ENCODE measurements at places on chromosomes 4 and X.

GRCh38 chr4:126344472-126344871 is 1029.7 kb downstream of the FAT4 start:
- no peak for DNase-seq

DNA sequence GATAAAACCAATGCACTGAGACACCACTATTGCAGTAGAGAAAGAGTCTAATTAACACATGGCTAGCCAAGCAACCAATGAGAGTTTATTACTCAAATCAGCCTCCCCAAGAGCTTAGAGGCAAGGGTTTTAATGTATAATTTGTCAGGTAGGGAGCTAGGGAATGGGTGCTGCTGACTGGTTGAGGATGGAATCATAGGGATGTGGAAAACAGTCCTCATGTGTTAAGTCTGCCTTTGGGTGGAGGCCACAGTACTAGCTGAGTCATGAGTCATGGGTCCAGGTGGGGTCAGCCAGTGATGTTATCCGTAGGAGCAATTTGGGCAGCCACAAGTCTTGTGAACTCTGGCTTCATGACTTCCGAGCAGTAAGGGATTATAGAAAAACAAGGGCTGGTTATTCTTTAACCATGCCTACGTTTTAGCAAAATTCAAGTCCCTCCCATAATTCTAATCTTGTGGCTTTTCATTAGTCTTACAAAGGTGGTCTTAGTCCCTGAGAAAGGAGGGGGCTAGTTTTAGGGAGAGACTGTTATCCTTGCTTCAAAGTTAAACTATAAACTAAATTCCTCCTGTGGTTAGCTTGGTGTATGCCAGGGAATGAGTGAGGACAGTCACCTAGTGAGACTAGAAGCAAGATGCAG is 25.1 kb upstream of the PLAC8 start:
- no peak for DNase-seq

DNA sequence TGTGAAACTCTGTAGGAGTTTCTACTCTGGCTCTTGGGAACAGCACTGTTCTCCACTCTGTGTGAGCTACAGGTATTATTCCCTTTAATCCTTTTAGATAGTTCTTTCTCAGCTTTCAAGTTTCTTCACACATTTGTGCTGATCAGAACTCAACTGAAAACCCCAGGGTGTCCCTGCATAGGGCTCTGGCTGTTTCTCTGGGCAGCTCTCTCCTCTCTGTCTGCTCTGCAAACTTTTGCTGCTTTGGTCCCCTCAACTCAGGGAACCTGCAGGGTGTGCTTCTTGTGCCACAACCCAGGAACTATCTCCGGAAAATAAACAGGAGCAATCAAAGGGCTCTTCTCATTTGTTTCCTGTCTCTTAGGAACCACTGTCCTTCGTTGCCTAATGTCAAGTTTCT is 196.6 kb upstream of the GABRA2 start:
- DNase-seq: no peak

- peak; percentile 28 for DNase-seq
Observed at GRCh38 chr4:118969359-118969758, 80.7 kb downstream of the SYNPO2 start.

GRCh38 chrX:9847071-9847470 is 60.8 kb downstream of the SHROOM2 start:
- DNase-seq: no peak

- DNase-seq: peak; percentile 52
Observed at GRCh38 chr4:16226816-16227461, 668 bp upstream of the TAPT1 start.

- no peak for DNase-seq
Observed at GRCh38 chrX:637660-638481, 7.3 kb downstream of the SHOX start.

DNA sequence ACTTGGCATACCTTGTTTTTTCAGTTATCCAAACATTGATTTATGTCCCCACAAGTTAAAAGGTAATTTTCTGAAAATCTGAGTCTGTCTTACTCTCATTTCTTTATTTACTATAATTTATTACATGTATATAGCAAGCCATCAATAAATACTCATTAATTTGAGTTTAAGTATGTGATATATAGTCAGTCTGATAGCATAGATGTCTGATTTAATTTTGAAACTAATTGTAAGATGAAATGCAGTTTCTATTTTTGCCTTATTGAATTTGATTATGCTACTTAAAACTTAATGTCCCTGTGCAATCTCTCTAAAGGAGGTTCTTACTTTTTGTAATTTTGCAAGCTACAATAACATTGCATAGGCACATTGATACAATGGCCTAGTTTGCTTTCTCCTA is 2418.6 kb downstream of the ARAP2 start:
- DNase-seq: no peak

DNA sequence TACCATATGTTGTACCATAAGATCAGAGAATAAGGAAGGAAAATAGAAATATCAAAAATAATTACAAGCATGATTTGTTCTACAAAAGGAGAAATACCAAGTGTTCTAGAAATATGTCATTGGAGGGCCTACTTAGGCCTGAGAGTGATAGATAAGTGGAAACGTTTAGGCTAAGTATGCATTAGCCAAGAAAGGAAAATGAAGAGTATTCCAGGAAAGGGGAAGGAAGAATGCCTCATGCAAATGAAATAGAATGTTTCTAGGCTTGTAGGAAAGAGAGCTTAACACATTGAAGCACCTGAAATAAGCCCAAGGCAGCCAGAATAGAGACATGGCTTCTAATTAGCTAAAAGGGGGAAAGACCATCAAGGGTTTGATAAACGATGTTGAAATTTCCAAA is 595.7 kb upstream of the ATOH1 start:
- DNase-seq: no peak

DNA sequence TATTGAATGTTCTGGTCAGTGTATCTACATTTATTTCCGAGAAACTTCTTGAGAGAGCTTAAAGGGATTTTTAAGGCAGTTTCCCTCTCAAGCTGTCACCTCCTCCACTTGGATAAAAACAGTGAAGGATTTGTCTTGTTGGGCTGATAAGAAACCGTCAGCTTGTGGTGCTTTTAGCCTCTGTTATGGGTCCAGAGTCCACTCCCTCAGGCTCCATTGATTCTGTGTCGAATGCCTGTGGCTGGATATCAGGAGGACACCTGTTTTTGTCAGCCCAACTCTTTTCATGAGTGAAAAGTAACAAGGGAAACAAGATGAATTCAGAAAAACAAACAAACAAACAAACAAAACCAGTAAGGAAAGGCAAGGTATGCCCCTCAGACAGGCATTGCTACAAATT is 12.4 kb downstream of the CLCN4 start:
- no peak for DNase-seq

DNA sequence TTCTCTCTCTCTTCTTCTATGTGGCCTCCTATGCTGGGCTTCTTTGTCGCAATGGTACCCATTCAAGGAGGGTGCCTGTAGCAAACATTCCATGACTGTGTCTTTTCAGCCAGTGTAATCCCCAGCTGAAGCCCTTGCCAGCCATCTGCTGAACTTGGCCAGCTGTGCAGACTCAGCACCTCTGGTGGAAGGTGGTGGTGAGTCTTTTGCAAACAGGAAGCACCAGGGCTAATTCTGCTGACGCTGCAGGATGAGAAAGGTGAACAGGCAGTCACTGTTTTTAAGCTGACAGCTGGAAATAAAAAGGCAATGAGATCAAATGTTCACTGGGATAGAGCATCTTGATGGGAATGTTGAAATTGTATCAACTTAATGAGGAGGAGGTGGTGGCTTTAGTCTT is 298.7 kb upstream of the CLNK start:
- no peak for DNase-seq

DNA sequence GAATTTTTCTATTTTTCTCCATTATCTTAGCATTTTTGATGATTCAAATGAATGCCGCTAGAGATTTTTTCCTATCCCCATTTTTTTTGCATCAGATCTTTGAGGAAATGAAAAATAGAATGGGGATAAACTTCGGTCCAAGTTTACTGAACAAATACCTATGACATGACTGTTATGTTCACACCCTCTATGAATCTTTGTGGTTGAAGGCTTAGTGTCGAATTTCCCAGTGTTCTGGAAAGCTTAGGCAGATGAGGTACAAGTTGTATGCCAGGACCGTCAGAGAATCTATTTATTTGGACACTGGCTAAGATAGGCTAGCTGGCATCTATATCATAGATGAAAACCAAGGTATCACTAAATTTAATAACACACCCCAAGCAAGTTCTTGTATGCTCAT is 123.4 kb downstream of the SPCS3 start:
- no peak for DNase-seq

DNA sequence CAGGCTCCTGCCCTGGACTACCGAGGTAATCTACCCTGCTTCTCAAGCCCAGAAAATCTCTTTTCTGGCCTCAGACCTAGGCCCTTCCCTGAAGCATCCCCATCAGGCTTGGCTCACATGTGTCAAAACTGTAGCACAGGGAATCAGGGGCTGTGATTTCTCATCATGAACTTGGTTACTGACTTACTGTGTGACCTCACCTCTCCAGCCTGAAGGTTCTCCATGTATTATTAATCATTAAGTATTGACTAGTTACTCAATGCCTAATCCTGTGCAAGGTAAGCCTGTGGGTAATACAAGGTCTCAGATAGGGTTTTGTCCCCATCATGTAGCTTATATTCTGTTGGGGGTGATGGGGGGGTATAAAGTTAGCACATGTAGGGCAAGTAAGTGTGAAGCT is 6.8 kb downstream of the SRPX2 start:
- DNase-seq: no peak

DNA sequence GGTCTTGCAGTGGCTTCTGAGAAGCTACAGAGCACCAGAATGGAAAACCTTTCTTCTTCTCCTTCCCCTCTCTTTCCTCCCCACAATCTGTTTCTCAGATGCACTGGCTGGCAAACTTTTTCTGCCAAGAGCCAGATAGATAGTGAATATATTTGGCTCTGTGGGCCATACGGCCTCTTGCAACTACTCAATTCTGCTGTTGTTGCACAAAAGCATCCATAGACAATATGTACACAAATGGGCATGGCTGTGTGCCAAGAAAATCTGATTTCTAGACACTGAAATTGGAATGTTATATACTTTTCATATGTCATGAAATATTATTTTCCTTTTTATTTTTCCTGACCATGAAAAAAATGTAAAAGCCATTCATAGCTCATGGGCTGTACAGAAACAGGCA is 3.1 kb downstream of the PHEX start:
- DNase-seq: no peak

GRCh38 chrX:23435108-23435507 is 100.5 kb downstream of the PTCHD1 start:
- no peak for DNase-seq

DNA sequence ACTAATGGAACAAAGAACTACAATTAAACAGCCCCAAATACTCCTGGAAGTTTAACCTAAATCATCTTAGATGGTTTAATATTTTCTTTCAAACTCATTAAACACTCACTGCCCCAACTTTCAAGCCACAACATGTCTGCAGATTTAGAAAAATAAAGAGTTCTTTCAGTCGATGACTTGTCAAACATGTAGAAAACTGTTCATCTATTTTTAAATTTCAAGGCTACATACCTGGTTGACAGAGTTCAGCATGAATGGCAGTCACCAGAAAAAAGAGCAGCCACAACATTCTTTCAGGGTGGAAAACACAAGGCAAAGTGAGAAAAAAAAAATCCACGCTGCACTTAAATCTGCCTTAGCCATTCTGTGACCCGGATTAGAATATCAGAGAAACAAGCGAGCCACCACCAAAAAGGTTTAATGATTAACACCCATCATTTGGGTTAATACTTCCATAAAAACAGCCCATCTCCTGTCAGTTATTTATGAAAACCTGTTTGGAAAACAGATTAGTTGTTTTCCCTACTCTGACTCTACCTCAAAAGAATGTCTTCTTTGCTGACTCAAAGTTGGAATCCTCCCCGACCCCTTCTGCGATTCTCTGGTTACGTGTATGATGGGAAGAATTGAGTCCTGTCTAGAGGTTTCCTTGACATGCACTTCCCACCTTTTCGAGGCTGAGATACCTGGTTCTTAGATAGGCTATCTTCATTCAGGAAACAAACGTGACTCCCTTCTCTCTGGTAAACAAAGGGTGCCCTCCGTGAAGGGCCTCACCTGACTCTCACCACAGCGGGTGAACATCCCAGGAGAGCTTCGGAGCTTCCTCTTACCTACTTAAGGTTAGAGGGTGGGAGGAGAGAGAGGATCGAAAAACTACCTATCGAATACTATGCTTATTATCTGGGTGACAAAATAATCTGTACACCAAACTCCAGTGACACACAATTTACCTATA is at the start of gene CLTRN:
Gene CLTRN (minus strand): TSS at position 319 of the 958 bp plus-strand sequence. CDS start 30 bp downstream, at position 289.
- no peak for DNase-seq

DNA sequence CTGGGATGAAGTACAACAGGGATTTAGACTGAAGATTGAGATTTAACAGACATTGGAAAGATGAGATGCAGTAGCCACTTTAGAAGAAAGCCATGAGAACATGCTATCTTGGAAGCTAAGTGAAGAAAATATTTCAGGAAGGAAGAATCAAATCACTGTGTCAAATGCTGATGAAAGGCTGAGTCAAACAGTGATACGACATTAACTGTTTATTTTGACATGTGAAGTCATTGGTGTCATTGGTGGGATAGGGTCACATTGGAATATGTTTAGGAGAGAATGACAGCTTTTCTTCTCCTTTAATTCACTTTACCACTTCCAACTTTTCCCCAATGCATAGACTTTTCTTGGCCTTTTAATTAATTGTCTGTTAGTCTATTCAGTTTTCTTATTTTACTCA is 653.0 kb upstream of the BOD1L1 start:
- DNase-seq: no peak

DNA sequence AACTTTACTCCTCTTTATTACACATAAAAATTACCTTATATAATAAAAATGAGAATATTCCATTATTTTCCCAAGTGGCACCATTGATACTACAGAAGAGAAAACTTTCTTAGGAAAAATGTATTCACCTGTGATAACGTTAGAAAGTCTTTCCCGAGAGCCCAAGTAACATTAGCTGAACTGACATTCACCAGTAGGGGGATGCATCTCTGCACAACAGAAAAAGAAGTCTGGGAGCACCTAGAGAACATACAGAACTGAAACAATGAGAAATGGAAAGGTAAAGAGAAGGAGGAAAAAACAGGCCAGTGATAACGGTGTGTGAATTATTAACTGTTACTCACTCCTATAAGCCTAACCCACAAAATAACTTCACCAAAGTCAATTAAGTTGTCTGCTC is 423.3 kb downstream of the CENPC start:
- no peak for DNase-seq

GRCh38 chr4:63607169-63607872 is 801.9 kb downstream of the TECRL start:
- DNase-seq: no peak

DNA sequence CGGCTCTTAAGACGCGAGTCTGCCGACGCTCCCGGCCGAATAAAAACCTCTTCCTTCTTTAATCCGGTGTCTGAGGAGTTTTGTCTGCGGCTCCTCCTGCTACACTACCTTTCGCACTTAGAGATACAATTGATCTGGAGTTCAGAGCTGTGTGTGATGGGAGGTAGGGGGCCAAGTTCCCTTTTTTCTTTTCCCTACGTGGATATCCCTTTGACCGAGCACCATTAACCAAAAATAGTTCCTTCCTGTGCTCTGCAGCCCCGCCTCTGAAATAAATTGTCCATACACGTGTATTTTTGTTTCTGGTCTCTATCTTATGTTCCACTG is 555 bp upstream of the PGM2 start:
- DNase-seq: peak; percentile 47

Measured in K562 (cell line).